ENCODE measurements at places on chromosomes 2 and 18. TPM values are rescaled to one million over a fixed set of nuclear protein-coding genes. Genes with fewer than 3 reads are reported as not detected.
A peak's percentile ranks its signal among the peaks of the same experiment; 100 is the strongest.

Gene C2orf80
- polyA plus RNA-seq, result 0.33 TPM

Gene MYCN
- polyA plus RNA-seq, result 38.6 TPM

Gene TEX44
- polyA plus RNA-seq, result not detected

Gene ALPI
- polyA plus RNA-seq, result 0.06 TPM

Gene GALR1
- polyA plus RNA-seq, result 0.26 TPM

Gene VWA3B
- polyA plus RNA-seq, result 0.37 TPM

Gene FBLN7
- polyA plus RNA-seq, result 12.3 TPM

Gene MYO7B
- 25.5 TPM for polyA plus RNA-seq

Gene ABI2
- polyA plus RNA-seq, result 95.1 TPM

Gene SPAG16
- 69.5 TPM for polyA plus RNA-seq

Gene PRSS56
- polyA plus RNA-seq, result not detected

Gene KCNK3
- polyA plus RNA-seq, result 3.6 TPM

DNA sequence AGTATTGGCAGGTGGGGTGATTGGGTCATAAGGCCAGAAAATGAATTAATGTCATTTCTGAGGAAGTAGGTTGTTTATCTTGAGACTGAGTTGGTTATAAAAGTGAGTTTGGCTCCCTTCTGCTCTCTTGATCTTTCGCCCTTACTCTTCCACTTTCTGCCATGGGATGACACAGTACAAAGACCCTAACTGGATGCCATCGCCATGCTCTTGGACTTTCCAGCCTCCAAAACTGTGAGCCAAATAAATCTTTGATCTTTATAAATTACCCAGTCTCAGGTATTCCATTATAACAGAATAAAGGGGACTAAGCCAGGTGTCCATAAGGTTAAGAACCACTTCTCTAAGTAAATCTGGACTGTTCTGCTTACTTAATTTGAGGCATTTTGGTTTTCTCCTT, 44.4 kb downstream of the MAP4K3 start:
- DNase-seq, result no peak

DNA sequence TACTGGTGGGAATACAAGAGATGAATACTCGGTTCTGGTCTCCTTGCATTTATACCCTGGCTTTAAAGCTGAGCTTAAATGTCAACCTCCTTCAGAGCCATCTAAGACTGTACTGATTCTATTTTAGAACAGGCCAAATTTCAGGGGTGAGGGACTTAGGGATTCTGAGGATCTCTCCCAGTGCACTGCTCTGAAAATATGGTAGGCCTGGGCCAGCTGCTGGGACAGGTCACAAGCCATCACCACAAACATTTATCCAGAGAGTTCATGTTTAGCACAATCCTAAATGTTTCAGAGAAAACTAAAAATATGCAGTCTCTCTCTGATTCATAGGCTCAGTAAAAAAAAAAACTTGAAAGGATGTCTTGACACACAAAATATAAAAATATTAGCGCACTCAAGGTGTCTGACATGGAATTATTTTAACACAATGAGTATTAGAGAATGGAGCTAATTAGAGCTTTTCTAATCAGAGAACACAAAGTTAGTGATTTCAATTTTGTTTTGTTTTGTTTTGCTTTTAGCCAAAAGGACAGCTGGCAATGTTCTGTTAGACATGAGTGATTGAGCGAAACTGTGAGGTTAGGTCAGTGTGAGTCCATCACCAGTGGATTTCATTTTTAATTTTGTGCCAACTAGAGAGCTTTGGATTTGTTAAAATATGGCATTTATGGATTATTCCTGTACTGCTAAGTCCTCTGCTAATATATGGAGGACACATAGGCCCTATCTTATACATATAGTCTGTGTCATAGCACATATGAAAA, 38.8 kb downstream of the MFSD6 start:
- no peak for DNase-seq

- peak; percentile 61 for DNase-seq
Measured at GRCh38 chr18:35345460-35345921, 1.3 kb upstream of the ZNF24 start.

- DNase-seq, result no peak
Measured at GRCh38 chr2:158578703-158579330, 122.1 kb downstream of the PKP4 start.

GRCh38 chr2:224078656-224079055, 39.6 kb upstream of the SERPINE2 start:
- DNase-seq, result no peak

GRCh38 chr2:21728133-21728532, 604.4 kb downstream of the TDRD15 start:
- DNase-seq, result no peak

DNA sequence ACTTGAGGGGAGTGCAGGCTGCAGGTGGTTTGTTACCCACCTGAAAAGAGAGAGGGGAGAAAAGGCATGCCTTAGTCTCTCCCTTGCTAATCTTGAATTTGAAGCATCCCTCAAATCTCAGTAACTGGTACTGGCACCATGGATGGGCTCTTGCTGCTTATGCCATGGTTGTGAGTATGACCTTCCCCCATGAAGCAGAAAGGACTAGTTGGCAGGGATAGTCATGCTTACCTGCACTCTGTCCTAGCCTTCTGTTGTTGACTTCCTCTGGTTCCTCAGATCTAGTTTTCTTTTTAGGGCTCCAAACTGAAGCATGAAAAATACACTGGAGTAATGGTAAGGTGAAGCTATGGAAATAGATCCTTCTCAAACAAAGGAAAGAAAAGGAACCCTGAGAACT, 191.2 kb downstream of the SPAG16 start:
- DNase-seq, result no peak

DNA sequence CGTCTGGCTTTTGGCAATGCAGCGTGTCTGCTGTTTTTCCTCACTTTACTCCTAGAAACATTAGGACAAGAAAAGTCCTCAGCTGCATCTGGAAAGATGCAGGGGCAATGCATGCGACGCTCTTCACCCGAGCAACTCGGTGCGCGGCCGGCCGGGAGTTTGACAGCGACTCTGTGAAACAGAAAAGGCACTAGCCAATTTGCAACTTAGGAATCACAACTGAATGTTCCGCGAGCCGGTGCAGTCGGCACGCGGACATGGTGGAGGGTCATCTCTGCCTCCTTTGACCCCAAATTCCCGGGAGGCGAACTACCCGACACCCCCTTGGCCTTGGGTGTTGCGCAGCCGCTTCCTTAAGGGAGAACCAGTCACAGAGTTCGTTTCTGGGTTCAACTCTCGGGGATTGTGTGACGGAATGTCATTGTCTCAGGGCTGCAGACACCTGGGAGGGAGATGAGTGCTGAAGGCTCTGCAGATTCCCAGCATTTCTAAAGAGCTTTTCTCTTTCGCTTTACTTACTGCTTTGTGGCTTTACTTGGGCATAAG, 9.8 kb downstream of the NR4A2 start:
- DNase-seq, result no peak

GRCh38 chr2:69307579-69308064, 79.4 kb downstream of the GFPT1 start:
- no peak for DNase-seq

DNA sequence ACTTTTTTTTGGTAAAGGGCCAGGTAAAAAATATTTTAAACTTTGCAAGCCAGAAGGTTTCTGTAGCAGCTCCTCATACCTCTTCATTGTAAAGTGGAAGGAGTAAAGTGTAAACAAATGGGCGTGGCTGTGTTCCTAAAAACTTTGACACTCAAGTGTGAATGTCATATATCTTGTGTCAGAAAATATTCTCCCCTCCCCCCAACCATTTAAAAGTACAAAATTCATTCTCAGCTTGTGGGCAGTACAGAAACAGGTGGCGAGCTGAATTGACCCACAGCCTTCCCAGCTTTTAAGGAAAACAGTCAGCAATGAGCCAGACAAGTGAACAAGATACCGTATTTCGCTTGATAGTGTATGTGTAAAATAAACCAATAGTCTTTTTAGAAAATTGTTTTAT, 4.0 kb downstream of the YPEL5 start:
- DNase-seq, result no peak

DNA sequence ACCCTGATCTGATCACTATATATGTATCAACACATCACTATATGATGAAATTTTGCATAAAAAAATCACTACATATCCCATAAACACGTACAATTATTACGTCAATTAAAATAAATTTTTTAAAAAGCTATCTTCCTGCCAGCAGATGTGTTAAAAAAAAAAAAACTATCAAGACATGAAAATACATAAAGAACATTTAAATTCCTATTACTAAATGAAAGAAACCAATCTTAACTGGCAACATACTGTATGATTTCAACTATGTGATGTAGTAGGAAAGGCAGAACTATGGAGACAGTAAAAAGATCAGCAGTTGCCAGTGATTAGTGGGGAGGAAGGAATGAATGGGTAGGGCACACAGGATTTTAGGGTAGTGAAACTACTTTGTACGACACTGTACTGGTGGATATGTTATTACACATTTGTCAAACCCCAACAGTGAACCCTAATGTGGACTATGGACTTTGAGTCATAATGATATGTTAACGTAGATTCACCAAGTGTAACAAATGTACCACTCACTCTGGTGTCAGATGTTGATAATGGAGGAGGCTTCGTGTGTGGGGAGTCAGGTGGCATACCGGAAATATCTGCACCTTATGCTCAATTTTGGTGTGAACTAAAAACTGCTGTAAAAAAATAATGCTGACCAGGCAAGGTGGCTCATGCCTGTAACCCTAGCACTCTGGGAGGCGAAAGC, 27.4 kb downstream of the USP34 start:
- no peak for DNase-seq

DNA sequence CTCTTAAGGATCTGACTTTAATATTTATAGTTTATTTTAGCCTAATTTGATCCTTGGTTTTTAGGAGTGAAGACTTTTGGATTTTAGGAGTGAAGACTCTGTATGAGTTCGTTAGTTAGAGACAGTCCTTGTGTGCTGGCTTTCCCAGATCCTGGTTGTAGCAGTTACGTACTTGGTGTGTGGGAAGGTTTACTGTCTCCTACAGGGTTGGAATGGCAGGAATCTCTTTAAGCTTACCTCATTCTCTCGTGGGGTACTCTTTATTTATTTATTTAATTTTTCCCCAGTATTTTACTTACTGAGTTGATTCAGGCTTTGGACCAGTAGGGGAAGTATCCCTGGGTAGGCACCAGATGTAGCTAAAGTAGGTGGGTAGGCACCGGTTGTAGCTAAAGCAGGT, 1.8 kb upstream of the CXCR2 start:
- no peak for DNase-seq

DNA sequence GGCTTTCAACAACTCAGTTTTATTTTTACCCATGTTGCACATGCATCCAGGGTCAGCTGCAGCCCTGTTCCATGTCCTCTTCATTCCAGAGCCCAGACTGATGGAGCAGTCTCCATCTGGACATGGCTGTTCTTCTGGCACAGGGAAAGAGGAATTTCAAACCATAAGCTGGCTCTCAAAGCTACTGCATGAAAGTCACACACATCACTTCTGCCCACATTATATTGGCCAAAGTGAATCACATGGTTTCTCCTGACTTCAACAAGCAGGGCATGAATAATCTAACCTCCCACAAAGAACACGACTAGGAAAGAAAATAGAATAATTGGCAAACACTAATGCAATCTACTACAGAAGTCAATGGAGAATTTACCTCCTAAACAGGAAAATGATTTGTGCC, 94.2 kb downstream of the FTCDNL1 start:
- no peak for DNase-seq

GRCh38 chr2:217826520-217826919, 176.3 kb downstream of the TNS1 start:
- no peak for DNase-seq

DNA sequence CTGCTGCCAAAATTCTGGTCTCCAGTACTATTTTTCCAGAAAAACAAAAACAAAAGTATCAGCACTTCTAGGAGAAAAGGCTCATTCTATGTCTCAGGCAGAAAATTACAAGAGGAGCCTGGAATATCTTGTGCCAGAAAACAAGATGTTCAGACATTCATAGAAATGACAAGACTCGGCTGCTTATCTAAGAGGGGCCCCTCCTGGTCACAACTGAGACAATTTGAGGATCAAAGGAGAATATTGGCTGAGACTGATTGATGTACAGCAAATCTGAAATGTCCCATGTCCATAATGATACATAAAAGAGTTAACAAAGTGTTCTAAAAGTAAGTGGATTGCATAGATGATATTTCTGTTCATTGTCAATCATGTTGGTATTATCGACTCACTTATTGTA, 2.4 kb upstream of the RPS7 start:
- DNase-seq, result no peak

DNA sequence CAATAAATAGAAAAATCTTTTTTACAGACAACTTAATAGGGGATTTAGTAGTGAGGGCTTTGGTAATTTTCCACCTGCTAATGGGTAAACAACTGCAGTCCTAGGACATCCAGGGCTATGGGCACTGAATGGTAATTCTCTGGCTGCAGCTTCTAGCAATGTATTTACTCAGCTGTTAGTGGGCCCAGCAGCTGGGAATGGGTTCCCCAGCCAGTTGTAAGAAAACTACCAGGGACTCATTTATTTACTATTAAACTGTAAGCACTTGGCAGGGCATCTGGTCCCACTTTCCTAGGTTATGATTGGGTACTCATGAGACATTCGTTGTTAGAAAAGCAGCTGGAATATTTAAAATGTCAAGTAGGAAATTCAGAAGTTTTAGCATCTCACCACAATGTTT, 363.8 kb upstream of the TRIB2 start:
- DNase-seq, result no peak

DNA sequence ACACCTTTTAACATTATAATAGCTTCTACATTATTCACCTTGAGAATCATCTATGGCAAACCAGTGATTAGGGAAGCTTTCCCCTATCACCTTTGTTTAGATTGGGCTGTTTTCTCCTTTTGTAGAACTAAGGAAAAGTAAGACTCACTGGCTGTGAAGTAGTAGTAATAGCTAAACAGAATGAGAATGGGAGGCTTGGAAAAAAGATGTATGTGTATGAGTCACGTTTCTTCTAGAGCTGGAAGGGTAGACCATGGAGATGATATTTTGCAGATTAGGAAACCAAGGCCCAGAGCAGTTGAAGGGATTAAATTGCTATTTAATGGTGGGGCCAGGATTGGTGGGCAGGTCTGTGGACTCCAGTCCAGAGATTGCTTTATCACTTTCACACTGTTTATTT, 214.5 kb downstream of the MCFD2 start:
- no peak for DNase-seq

DNA sequence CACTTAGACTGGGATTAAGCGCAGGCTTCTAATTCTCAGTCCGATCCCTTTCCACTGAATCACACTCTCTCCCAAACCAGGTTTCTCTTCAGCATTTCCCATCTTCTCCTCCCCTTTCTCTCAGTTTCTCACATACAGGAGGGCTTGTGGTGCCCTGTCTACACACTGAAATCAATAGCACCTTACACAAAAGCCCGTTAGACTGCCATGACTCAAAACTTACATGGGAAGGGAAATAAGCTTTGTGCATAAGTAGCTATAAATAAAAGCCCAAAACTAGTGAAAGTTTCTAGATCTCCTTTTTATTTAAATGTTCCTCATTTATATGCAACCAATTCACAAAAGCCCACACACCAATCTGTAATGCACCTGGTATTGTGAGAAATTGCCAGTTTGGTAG, 318.4 kb downstream of the TXNL1 start:
- DNase-seq, result no peak

- peak; percentile 73 for DNase-seq
Measured at GRCh38 chr18:79567481-79568147, 112.0 kb upstream of the CTDP1 start.

DNA sequence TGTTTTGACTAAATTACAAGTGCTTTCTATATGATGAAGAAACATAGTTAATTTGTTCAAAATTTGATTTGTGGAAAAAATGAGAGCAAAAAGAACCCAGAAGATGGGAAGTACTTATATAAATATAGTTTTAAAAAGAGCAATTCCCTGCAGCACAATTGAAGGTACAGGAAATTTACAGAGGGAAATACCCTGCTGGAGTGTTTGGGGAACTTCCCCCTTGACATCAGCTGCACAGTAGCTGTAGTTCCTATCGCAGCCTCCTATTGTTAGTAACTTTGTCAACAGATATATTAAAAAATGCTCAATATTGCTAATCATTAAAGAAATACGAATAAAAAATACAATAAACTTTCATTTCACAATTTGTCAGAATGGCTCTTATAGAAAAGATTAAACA, 1118.8 kb upstream of the ZEB2 start:
- no peak for DNase-seq

Data from left renal cortex interstitium (tissue), 4 donors.